T-helper 2 cell (primary cell): ENCODE measurements at places on chromosomes 3 and 15.

GRCh38 chr3:56291953-56292352 is 176.3 kb downstream of the ERC2 start:
- DNase-seq = no peak

DNA sequence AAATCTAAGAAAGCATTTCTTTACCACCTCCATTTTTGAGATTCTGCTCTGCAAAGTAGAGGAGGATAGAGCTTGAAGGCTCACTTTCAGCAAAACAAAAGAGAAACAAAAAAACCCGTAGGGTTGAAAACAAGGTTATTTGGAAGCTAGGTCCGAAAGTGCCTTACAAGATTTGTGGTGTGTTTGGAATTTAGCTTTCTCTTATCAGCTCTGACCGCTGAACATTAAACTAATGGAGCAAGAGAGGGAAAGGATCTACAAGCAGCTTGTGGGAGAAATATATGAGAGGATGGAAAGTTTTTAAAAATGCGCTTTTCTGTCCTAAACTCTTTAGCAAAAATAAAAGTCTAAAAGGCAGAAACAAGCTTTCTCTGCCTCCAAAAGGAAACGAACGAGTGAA is 545.5 kb downstream of the NTRK3 start:
- DNase-seq = no peak

DNA sequence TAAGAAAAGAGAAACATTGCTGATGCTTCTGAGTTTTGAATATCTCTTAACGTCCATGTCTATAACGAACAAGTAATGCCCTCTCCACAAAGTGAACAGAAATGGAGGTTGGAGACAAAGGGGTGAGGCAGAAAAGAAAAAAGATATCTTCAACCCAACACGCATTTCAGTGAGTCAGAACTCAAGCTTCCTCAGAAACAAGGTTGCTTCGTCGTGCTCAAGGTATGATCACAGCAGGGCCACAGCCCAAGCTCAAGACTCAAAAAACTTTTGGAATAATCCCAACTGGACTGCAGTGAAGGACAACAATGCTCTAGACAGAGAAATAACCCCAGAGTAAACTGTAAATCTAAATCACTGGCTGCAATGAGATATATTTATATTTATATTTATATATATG is 18.9 kb downstream of the WNT5A start:
- no peak for DNase-seq

DNA sequence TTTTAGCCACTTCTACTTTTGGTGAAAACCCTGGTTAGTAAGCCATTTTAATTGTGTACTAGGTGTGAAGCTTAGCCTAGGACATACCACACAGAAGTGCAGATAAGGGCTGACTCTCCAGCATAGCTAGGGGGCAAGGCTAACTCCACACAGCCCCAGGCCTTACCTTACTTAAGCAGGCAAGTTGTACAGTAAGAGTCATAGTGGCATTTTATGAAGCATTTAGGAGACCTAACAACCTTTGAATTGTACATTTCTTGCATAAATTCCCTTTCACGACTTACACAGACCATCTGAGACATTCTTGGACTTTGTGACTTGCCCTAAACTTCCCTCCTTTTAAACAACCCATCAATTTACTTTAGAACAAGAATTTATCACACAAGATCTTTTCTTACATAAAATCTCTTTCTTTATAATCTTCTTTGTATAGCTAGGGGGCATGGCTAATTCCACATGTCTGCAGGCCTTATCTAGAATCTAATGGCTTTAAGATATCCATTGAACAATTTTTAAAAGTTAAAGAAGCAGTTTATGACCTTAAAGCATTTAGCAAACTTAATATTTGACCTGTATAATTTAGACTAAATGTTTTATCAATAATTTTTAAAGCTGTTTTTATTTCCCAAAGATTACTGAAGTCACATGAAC is 18.7 kb upstream of the SKIL start:
- no peak for DNase-seq

DNA sequence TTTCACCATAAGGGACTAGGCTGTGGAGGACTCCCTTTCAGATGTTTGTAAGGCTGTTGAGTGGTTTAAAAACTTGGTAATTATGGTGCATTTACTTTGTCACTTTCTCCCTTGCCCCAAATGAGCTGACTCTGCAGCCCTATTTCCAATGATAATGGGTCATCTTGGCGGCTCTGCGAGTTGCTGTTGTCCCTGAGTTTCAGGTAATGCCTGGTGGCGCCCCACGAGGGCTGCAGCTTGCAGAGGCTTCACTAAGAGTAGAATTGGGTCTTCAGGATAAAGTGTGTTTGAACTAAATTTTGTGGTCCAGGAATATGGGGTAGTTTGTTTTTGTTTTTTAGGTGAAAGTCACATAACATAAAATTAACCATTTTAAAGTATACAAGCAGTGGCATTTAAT is 450.1 kb upstream of the CFAP20DC start:
- no peak for DNase-seq

DNA sequence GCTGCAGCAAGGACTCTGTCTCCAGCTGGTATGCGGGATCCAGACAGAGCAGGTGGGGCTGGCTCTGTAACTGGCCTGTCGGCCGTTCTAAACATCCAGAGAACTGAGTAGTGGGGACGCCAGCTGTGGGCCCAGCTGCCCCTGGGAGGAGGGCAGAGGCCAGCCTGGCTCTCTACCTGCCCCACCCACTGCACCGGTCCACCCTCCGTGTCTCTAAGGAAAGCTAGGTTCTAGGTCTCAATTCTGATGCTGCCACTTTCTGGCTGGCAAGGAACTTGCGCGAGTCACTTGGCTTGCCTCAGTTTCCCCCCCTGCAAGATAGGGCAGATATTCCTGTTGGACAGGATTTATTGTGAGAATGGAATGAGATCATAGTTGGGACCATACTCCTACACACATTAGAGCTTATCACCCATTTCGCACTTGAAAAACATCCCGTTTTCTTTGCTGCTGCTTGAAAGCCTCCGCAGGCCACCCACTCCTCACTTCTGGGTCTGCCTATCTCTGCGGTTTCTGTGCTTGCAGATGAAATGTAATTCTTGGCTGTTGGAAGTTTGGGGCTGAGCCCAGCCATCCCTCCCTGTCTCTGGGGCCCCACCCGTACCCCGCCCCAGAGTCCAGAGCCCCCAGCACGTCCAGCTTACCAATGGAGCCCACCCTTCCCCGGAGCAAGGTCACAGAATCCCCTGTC is 65.8 kb downstream of the IQSEC1 start:
- DNase-seq = no peak

DNA sequence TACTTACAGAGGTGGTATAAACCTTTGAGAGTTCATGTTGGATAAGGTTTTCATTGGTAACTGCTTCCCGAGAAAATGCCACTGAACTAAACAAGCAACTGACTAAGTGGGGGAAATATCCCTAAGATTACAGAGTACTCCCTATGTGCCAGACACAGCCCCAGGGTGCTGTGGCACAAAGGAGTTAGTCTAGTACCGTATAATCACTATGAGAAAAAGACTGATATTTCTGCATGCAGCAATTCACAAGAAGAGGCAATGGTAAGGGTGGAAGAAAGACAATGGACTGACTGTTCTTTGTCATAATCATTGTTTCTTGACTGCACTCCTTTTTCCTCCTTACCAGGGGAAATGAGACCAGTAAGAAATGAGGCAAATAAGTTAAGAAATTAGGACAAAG is 20.0 kb upstream of the SLC25A26 start:
- no peak for DNase-seq

GRCh38 chr3:40299130-40299720 is 10.3 kb upstream of the EIF1B start:
- no peak for DNase-seq

DNA sequence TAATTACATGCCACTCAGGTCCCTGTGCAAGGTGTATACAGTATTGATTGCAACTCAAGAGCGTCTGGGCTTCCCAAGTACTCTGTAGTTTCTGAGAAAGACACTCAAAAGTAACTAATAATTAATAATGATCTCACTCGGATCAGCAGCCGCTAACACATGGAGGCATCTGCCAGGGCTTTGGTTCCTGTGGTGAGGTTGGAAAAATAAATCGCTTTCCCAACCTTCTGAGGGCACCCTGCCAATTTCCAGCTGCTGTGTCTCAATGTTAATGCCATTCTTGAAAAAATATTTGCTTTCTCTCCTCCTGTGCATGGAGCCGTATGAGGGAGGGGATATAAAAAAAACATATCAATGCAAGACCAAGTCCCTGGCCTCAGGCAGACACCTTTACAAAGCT is 116.5 kb upstream of the SLC2A2 start:
- no peak for DNase-seq

- DNase-seq = no peak
Measured at GRCh38 chr3:191901741-191902140, 440.8 kb downstream of the PYDC2 start.

DNA sequence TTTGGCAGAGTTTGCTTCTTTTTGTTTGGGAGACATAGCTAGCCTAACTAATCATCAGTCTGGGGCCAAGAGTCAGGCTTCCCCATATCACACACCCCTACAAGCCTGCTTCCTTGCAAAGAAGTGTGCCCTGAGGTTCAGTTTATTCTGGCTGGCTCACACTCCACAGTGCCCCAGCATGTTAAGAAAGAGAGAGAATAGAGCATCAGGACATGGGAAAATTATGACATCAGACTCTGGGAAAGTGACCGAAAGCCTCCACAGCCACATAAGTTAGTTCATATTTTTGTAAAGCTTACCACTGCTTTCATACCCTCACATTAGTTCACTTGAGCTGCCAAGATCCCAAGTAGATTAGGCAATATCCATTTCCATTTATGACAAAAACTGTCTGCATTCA is 63.0 kb upstream of the CFAP161 start:
- DNase-seq = no peak

DNA sequence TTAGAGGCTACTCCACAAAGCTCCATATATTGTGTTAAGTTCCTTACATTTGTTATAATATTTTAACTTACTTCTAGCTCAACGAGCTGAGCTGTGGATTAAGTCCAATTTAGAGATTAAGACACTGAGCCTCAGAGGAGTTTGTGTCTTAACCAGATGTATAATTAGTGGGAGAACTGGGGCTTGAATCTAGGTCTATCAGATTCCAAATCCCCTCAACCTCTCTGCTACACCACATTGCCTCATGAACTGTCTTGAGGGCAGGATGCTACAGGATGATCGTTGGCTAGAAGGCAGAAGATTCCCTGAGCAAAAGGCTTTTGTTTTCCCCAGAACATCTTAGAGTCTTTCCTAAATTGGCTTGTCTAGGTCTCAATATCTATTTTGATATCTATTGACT is 890.8 kb downstream of the NAALADL2 start:
- no peak for DNase-seq

DNA sequence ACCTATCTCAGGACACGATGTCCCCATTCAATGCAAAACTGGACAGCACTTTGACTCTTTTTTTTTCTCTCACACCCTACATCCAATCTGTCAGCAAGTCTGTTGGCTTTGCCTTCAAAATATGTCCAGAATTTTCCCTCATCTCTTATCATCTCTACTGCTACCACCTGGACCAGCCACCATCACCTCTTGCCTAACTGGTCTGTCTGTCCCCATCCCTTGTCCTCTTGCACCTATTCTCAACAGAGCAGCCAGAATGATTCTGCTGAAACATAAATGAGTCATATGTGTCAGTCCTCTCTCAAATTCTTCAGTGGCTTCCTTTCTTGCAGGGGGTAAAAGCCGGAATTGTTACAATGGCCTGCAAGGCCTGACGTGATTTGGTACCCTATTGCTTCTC is 105.8 kb downstream of the CYP19A1 start:
- no peak for DNase-seq

DNA sequence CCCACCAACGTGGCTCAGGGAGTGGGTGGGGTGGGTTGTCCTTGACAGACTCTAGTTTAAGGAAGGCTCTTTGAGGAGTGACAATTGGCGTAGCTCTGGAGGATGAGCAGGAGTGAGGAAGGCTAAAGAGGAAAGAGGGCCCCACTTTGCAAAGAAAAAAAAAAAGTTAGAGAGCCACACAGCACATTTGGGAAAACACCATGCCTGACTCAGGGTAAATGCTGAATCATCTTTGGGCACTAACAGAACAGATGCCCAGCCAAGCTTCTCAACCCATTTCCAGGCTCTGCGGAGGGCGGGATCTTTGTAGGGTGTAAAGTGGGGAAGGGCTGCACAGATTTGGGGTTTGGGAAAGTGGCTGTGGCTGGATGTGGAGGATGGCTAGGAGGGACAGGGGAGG is 179.1 kb upstream of the RGMA start:
- DNase-seq = no peak

GRCh38 chr3:162769564-162769963 is 1273.0 kb downstream of the OTOL1 start:
- no peak for DNase-seq
